ENCODE measurements at places on chromosomes 6 and 20.

DNA sequence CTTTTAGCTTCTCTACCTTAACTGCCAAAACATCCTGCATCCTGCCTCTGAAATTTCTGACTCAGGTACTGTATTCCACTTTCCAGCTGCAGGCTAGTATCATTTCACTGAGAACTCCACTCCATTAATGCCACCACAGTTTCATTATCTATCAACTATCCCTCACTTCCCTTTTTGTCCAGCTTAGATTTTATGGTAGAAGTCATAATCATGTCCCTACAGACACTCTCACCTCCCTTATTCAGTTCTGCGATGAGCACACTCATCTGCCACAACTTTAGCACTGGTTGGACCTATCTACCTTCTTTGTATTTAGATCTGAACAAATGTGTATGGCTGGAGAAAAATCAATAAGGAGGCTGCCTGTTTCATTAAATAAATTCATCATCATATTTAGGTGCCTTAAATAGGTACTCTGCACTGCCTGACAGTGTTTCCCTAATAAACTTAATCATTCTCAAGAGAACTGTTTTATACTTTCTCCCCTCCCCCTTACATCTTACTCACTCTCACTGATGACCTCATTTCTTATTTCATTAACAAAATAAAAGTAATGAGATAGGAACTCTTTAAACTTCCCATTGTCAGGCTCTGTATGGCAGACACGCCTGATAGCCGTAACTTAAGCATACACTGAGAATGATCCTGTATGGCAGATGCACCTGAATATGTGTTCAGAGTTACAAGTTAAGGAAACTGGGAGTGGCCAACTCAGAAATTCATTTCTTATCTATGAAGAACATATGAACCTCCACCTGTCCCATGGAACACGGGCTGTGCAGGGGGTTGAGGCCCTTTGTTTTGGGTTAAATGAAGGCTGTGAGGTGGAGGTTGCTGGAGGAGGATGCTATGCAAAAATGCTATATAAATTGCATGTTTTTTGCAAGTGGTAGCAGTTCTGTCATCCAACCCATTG, 95.3 kb upstream of the MAN1A1 start:
- no peak for DNase-seq

GRCh38 chr6:44129841-44130322, 2.5 kb downstream of the TMEM63B start:
- DNase-seq: no peak

DNA sequence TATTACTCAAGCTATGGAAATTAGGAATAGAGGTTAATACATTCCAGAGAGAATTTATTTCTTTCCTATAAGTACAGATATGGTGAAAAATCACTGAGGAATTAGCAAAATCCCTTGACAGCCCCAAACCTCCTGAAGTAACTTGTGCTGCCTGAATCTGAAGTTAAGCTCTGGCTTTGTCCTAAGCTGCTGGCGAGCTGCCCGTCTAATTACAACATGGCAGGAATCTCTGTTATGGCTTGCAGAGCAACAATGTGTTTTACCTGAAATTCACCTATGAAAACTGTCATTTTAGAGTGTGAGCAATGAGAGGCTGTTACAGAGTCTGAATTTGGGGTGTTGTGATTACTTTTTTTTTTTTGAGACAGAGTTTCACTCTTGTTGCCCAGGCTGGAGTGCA, 22.5 kb upstream of the IYD start:
- no peak for DNase-seq

GRCh38 chr20:44960103-44960852, at the start of gene TOMM34:
Gene TOMM34 (minus strand): TSS chr20:44960397. CDS start chr20:44960333, 64 bp downstream.
- peak; percentile 89 for DNase-seq

DNA sequence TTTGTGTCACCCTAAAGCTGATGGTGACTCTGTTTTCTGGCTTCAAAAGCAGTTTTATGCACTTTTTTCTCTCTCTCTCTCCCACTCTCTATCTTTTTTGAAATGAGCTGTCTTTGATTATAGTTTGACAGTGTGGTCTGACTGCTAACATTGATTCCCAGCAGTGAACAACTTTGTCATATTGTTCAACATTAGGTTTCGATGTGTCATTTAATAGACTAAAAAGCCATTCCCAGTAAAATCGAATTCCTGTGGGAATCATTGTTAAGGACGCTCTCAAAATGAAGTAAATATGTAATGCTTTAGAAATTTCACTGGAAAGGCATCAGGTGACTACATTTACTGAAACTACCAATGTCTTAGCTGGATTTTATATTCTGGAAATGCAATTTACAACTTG, 69.9 kb upstream of the FLRT3 start:
- DNase-seq: no peak

GRCh38 chr20:3316136-3316535, 77.1 kb upstream of the SLC4A11 start:
- no peak for DNase-seq

- no peak for DNase-seq
Observed at GRCh38 chr20:57964011-57964862, 254.4 kb upstream of the PMEPA1 start.

DNA sequence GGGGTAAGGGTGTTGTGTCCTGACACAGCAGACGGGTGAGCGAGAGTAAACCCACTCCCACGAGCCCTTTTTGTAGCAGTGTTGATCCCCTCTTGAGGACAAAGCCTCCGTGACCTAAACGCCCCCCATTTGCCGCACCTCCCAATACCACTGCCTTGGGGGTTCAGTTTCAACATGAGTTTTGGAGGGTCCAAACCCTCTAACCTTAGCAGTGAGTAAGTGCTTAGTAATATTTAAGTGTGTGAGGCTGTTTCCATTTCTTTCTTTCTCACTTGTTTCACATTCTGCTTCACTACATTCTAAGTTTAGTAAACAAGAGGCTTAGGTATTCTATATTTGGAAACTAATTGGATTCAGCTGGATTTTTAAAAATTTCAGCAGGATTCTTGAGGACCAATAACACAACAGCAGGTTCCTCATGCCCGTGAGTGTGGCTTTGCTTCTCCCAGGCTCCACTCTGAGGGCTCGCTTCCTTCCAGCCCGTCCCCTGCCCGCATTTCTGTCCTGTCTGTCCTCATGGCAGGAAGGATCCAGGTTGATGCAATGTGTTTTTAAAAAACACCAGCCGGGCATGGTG, 41.2 kb downstream of the SNX9 start:
- DNase-seq: no peak

GRCh38 chr6:147053311-147053921, 150.8 kb upstream of the STXBP5 start:
- no peak for DNase-seq

- no peak for DNase-seq
Observed at GRCh38 chr20:52172392-52173047, 19.1 kb downstream of the ZFP64 start.

GRCh38 chr20:18428490-18429173, 38.2 kb downstream of the DZANK1 start:
- no peak for DNase-seq

GRCh38 chr6:10303608-10304506, 111.0 kb downstream of the TFAP2A start:
- DNase-seq: no peak

- no peak for DNase-seq
Observed at GRCh38 chr6:17032988-17033634, 68.7 kb upstream of the STMND1 start.

GRCh38 chr6:43052842-43053544, 658 bp downstream of the CUL7 start:
- no peak for DNase-seq

GRCh38 chr6:107319906-107320530, 139.3 kb downstream of the PDSS2 start:
- DNase-seq: no peak

- no peak for DNase-seq
Observed at GRCh38 chr20:57476084-57476526, 48.8 kb downstream of the CTCFL start.

- peak; percentile 26 for DNase-seq
Observed at GRCh38 chr6:158869826-158870648, 50.9 kb upstream of the EZR start.

DNA sequence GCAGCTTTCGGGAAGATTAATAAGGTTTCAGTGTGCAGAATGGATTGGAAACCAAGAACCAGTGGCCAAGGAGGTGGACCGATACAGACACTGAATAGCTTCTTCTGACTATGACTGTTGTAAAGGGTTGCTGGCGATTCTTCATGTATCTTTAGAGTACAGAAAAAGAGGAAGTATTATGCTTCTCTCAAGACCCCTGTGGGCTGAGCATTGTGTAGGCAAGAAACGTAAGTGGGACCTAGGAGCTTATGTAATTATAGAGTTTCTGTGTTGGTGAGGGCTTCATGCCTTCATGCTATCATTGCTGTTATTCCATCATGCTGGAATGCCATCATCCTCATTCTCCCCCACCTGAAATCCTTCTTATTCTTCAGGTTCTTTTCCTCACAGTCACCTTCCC, 105.4 kb upstream of the AKIRIN2 start:
- DNase-seq: no peak

DNA sequence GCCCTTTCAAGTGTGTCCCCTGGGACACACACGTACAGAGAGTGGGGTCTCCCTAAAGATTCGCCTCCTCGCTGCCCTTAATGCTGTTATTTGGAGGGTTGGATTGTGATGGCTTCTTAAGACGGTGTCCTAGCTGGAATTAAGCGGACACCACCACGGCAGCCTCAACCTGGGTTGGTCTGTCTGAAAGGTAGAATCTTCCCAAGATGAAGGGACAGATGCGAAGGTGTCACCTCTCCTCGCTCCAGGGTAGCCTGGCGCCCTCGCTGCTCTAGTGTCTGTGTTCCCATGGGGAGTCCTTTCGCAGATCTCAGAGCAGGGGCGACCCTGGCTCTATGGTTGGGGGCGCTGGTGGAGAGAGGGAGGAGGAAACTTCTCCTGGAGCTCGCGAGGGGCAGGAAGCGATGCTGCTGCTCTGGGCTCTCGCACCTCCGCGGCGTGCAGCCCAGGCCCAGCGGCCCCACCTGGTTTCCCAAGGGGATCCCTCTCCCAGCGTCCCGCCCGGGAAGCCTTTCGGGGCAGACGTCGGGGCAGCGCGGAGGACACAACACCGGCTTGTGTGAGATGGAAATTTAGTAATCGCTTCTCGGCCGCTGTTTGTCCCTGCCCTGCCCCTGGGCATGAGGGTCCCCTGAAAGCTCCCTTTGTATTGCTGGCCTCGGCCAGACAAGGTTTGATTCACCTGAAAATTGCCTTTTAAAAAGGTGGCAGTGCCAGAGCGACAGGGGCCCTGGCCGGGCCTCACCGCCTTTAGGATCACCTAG, 1.7 kb downstream of the RSPO3 start:
- no peak for DNase-seq

GRCh38 chr6:116392132-116393013, 21.6 kb downstream of the DSE start:
- no peak for DNase-seq

- no peak for DNase-seq
Observed at GRCh38 chr20:6044115-6044514, 9.7 kb downstream of the LRRN4 start.

GRCh38 chr6:128144320-128144719, 243.5 kb upstream of the THEMIS start:
- no peak for DNase-seq

- DNase-seq: no peak
Observed at GRCh38 chr6:4889701-4890100, 113.5 kb downstream of the CDYL start.

DNA sequence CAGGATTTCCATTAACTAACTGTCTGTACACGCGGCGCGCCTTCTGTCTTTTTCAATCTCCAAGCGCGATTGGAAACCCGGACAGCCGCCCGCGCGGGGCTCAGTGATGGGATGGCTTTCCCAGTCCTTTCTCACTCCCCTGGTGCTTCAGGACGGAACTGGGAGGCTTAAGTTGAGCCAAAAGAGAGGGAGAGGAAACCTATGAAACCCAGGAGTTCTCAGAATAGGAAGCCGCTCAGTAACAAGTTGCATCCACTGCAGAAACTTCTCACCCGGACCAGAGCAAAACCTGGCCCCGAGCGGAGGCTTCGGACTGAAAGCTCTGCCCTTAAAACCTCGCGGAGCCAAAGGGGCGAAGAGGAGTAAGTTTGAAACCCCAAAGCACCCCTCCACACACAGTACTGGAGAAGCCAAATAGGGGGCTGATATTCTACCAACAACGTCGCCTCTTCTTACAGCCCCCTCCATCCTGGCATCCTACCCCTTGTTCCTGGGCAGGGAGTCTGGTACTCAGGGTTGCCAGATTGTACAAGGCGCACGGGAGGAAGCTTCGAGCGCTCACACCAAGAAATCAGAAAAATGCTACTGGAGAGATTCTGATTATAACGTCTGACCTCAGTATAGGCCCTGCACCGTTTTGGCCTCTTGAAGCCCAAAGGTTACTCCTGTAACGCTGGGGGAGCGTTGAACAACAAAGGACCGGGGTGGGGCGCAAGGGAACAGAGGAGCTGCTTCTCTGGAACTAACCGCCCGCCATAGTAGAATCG, 906 bp upstream of the COL12A1 start:
- peak; percentile 37 for DNase-seq

- no peak for DNase-seq
Observed at GRCh38 chr6:82353848-82354247, 9.8 kb upstream of the TPBG start.

- peak; percentile 72 for DNase-seq
Observed at GRCh38 chr6:84422380-84422968, 195.0 kb upstream of the CEP162 start.

- DNase-seq: no peak
Observed at GRCh38 chr20:58461899-58462298, 53.3 kb downstream of the APCDD1L start.

GRCh38 chr6:150301846-150302519, 66.8 kb upstream of the IYD start:
- no peak for DNase-seq

DNA sequence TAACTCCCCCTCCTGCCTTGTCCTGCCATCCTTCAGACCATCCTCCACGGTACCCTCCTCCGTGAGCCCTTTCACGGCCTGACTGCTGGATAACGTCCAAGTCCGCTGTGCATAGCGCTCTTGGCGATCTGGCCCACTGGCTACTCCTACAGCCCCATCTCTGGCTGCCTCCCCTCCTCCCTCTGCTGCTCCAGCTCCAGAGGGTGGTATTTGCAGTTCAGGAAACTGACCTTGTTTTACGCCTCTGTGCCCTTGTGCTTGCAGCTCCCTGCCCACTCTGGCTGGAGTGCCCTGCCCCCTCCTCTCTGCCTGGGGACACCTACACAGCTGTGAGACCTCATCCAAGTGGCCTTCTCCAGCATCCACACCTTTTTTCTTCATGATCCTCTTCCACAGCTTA, 6.5 kb upstream of the RREB1 start:
- DNase-seq: no peak

DNA sequence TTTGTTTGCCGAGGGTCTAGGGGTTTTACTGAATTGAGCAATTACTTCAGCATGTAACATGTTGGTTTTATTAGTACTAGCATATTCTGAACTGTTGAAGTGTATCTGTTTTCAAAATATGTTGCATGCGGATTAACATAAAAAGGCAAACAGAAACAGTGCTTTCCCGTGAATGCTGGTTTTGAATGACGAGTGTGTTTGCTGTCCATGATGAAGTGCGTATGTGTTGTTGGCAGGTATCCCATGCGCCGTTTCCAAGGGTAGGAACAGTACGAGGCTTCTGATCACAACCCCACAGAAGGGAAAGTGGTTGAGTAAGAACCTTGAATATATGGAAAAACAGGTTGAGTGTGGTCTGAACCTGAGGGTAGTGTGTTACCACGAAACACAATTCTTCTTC, 232.9 kb downstream of the SAMD5 start:
- no peak for DNase-seq

DNA sequence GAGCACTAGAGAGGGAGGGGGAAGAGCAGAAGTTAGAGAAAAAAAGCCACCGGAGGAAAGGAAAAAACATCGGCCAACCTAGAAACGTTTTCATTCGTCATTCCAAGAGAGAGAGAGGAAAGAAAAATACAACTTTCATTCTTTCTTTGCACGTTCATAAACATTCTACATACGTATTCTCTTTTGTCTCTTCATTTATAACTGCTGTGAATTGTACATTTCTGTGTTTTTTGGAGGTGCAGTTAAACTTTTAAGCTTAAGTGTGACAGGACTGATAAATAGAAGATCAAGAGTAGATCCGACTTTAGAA, 2.0 kb downstream of the ID4 start:
- no peak for DNase-seq

Measured in neuronal stem cell (in vitro differentiated cells).